ENCODE measurements at places on chromosomes 4 and X.
A peak's percentile ranks its signal among the peaks of the same experiment; 100 is the strongest.

DNA sequence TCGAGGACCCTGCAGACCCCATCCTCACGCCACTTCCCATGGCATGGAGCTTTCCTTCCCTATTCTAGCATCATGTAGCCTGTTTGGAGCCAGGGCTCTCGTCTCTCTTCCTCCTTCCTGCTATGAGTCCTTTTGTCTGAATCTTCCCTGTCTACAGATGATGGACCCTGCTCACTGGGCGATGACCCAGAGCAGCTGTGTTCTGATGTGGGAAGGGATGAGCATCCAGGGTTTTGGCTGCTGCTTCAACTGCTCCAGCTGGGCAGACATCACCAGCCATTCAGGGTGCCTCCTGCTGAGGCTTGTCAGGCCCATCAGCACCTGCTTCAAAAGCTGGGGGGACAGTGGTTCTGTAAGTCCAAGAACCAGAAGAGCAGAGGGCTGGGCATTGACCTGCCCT, 3.2 kb upstream of the CCKAR start:
- no peak for DNase-seq

DNA sequence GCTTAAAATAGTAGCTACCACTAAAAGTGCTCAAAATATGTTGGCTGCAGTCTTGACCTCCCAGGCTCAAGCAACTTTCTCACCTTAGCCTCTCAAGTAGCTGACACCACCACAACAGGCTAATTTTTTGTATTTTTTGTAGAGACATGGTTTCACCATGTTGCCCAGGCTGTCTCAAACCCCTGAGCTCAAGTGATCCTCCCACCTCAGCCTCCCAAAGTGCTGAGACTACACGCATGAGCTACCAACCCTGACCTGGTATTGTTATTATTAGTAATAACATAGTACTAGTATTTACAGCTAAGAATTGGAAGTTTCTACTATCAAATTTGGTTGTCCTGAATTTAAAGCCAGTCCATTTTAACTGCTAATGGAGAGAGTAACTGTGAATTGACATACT, 18.0 kb downstream of the STAP1 start:
- no peak for DNase-seq

GRCh38 chr4:40448875-40449274, 113.7 kb downstream of the CHRNA9 start:
- DNase-seq = no peak

- DNase-seq = no peak
These were observed 124.7 kb upstream of the CPEB2 start for GRCh38 chr4:14877246-14878225.

- no peak for DNase-seq
These were observed 956 bp downstream of the SORCS2 start for GRCh38 chr4:7193030-7193958.

- DNase-seq = no peak
These were observed 35.8 kb upstream of the MID1 start for GRCh38 chrX:10656214-10656613.

DNA sequence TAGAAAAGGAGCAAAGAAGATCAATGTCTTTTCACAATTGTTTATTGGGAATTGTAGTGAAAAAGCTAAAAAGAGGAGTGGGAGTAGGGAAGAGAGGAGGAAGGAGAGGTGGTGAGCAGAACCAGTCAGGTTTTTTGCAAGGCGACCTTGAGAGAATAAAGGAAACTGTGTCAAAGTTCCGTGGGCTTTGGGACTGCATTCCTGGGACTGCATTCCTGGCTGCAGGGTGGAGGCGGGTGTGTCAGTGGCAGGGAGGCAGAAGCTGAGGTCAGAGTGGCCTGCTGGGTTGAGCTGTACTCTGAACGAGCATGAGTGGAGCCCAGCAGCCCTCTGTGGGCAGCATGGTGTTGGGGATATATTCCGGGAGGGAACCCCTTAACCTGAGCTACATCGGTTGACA, 66.8 kb upstream of the UCP1 start:
- no peak for DNase-seq

GRCh38 chr4:20687864-20688263, 12.4 kb upstream of the PACRGL start:
- no peak for DNase-seq

DNA sequence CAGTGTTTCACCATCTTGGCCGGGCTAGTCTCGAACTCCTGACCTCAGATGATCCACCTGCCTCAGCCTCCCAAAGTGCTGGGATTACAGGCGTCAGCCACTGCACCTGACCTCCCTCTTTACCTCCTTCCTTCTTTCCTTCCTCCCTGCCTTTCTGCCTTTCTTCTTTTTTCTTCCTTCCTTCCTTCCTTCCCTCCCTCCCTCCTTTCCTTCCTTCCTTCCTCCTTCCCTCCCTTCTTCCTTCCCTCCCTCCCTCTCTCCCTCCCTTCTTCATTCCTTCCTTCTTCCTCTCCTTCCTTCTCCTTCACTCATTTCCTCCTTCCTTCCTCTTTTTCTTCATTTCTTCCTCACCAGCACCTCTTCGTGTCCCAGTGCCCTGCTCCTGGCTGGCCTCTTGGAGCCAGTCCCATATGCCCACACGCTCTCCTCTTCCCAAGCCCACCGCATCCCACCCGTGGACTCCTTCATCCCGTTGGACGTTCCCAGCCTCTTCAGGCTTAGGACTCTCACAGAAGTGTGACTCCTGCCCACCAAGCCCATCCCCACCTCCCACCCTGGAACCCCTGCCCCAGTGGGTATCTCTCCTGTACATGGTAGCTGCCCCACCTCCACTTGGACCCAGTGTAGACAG, 22.6 kb downstream of the CSF2RA start:
- DNase-seq = no peak

GRCh38 chrX:24566240-24566639, 80.9 kb downstream of the PCYT1B start:
- no peak for DNase-seq

DNA sequence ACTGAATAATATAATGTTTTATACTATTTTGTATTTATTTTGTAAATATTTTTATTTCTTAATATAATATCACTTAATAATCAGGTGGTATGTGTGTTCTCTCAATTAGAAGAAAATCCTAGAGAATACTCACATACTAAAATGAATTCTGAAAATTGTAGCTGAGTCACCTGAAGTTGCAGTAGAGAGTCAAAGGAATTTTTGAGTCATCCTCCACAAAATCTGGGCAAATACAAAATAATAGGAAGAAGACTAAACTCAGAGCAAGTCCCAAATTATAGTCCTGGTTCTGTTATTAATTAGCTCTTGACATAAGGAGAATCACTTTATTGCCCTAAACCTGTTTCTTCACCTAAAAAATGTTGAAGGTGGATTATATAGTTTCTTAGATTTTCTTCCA, 57.8 kb downstream of the SPATA4 start:
- no peak for DNase-seq

DNA sequence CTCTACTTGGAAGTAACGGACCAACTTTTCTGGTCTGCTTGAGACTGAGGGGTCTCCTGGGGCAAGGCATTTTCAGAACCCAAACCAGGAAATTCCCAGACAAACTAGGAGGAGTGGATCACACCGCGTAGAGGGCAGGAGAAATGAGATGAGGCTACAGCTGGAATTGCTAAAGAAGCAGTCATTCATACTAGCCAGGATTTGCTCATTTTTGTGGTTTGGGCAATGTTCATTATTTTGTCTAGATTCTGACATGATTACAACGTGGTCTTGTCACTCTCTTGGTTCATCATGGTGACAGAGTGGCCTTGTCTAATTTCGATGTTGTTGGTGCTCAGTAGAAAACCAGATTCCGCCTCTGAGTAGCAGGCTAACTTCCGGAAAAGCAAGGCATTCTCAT, 63.2 kb downstream of the BANK1 start:
- DNase-seq = no peak

- peak; percentile 35 for DNase-seq
These were observed 9.0 kb upstream of the INTU start for GRCh38 chr4:127623797-127624083.

DNA sequence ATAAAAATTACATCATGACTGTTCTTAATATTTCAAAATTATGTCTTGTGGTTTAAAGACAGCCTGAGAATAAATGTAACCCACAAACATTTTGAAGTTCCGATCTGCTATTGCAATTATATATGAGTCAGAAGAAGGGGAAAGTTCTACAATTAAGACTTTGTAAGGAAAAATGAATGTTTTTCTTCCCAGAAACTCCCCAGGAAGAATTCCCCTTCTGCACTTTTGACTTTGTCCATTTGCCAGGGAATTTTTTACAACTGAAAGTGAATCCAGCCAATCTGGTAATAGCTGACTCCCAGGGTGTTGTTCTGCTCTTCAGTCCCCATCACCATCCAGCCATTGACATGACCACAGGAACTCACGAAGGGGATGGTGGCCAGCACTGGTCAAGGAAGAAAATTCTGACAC, 61.6 kb upstream of the NOCT start:
- no peak for DNase-seq

- DNase-seq = no peak
These were observed 178.7 kb upstream of the ATOH1 start for GRCh38 chr4:93649828-93650227.

DNA sequence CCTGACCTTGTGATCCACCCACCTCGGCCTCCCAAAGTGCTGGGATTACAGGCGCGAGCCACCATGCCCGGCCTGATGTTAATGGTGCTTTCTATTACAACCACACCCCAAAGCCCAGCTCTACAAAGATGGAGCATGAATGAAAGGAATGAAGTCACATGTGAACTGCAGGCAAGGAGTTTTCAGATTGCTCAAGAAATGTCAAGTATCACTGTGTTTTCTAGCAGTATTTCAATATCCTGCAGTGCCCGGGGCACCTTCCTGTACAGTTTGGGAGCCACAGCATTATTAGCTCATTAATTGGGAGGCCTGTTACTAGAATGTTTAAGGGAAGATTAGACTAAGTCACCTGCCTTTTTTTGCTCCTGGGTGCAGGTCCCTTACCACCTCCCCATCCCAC, 40.1 kb downstream of the PRIMPOL start:
- DNase-seq = no peak

GRCh38 chr4:181085557-181085956, 1157.6 kb upstream of the TENM3 start:
- no peak for DNase-seq

DNA sequence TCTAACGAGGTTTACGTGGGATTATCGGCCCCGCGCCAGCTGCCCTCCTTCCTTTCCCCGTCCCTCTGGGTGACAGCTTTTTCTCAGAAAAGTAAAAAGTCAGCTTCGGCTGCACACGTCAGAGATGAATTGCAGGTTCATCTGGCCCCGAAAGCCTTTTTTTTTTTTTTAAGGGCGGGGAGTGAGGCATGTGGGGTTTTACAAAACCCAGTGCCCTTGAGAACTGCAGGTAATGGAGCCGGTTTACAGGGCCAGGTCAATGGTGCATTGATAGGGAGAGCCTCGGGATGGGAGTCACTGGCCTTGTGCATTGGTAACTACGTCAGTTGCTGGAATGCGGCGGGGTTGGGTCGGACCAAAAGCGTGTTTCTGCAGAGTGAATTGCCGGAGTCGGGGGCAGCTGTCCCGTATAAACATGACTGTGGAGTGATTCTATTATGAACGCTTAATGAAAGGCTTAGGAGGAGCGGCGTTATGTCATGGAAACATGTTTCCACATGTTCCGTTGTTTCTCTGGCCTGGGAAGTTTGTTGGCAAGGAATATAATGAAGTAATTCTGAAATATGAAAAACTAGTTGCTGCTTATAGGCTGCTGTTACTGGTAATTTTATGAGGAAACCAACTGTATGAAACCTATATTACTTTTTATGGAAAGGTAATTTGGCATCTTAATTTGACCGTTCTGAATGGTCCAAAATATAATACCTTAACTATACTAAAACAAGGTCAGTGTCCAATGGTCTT, 1.1 kb downstream of the HSPA4L start:
- peak; percentile 58 for DNase-seq

DNA sequence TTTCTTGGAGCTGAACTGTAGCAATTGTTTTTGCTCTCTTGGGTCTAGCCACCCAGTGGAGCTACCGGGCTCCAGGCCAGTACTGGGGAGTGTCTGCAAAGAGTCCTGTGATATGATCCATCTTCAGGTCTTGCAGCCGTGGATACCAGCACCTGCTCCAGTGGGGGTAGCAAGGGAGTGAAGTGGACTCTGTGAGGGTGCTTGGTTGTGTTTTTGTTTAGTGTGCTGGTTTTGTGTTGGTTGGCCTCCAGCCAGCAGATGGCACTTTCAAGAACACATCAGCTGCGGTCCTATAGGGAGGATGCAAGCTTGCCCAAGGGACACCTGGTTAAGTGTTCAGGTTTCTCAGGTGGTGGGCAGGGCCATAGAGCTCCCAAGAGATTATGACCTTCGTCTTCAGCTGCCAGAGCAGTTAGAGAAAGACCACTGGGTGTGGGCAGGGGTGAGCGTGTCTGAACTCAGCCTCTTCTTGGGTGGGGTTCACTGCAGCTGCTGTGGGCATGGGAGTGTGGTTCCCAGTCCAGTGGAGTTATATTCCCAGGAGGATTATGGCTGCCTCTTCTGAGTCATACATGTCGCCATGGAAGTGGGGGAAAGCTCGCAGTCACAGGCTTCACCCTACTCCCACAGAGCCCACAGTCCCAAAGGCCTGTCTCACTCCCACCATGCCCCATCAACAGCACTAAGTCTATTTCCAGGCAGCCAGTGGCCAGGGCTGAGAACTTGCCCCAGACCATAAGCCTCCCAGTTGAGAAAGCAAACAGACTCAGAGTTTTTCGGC, 811.6 kb downstream of the GLUD2 start:
- no peak for DNase-seq

- DNase-seq = no peak
These were observed 448.7 kb upstream of the FAT1 start for GRCh38 chr4:187172340-187172761.

DNA sequence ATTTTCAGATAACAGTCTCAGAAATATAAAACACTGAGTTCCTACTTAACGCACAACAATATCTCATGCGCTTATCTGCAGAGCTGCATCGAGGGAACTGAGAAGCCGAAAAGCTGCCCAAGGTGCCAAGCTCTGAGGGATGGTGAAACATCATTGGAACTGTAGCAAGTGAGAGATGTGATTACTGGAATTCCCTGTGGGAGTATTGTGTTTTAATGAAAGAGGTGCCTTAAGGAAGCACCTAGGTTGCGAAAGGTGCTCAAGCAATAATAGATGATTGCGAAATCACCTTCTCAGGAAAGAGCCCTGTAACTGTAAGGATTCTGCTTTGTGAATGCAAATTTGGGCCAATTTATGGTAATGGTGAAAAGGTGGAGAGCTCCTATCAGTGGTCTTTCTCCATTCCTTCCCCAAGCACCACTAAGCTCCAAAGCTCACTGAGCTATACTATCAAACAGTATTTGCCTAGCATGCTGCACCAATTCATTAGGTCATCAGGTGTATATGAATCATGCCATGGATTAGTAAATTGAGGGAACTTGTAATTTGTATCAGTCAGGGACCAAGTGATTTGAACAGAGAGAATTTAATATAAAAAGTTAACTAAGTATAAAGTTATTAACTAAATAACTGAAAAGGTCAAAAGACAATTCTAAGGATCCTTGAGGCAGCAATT, 59.0 kb upstream of the ATP8A1 start:
- no peak for DNase-seq

GRCh38 chr4:76504613-76505465, 69.8 kb downstream of the SHROOM3 start:
- DNase-seq = peak; percentile 55

GRCh38 chr4:135325264-135325663, 1123.7 kb upstream of the PABPC4L start:
- no peak for DNase-seq

All from renal pelvis (tissue), 12 donors.